ENCODE measurements at places on chromosomes 4 and X.

GRCh38 chr4:121684561-121684960 is 12.2 kb downstream of the ANXA5 start:
- no peak for DNase-seq

DNA sequence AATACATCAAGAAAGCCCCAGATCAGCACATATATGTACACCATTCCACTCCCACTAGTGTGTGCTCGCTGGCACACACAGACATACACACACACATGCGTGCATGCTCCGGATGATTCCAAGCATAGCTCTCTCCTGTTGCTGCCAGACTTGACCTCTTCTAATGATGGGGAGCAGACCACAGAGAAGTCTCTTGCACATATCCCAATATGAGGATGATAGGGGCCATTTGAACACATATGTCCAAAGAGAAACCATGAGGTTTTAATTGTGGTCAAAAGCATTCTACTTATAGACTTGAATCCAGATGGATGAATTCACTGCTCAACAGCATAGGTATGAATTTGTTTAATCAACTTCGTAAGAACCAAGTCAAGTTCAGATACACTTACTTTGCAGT is 214.9 kb downstream of the AFF2 start:
- no peak for DNase-seq

GRCh38 chrX:68665502-68665901 is 18.0 kb downstream of the STARD8 start:
- no peak for DNase-seq

DNA sequence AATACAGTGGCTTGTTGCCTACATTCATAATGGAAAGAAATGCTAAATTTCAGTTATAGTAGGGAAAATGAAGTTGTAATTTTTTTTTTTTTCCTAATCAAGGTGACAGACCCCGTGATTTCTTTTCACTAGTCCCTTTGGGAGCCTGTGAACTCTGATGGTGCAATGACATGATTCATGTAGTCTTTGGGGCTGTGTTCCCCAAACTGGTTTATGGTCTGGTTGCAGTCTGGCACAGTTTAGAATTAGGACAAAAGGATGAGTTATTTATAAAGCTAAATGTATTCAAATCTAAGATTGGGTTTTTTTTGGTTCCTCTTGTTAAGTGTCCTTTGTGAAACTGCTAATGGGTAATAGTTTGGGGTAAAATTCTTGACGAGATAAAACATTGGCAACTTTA is 66.0 kb downstream of the REPS2 start:
- no peak for DNase-seq

Data from HTR-8/SVneo (cell line).